ENCODE measurements at places on chromosomes 13 and 19. TPM values are rescaled to one million over a fixed set of nuclear protein-coding genes. Genes with fewer than 3 reads are reported as not detected.

The TRPM4 gene
- 3.1 TPM for total RNA-seq

The CD209 gene
- total RNA-seq: not detected

The KLHL1 gene
- not detected for total RNA-seq

The GRIK5 gene
- total RNA-seq: 19.4 TPM
